NCI-H524 (cell line): ENCODE measurements at places on chromosomes 7 and 10.

GRCh38 chr7:87850836-87851593, 25.1 kb downstream of the SLC25A40 start:
- no peak for DNase-seq

- no peak for DNase-seq
These were observed 521.5 kb downstream of the SUGCT start for GRCh38 chr7:40656349-40656748.

DNA sequence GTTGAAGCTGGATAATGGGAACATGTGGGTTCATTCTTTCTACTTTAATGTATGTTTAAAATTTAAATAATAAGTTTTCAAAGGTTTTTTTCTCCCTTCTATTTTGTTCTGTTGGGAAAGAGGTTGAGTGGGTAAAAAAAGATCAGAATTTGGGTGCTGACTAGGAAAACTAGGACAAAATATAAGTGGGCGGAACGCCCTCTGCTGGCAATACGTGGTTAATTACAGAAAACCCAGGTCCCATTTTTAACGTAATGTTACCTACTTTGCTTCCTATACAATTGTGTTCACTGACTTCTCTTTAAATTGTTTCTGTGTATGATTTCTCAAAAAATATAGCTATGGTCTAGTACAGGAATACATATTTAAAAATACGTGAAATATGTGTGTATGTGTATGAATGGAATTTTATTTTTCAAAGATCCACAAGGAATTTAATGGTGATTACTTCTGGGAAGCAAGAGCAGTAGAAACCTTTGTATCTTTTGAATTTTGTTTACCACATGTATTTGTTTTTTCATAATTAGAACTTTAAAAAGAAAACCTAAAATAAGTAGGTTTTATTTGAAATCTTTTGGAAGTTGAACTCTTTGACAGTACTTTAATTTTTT, 8.7 kb downstream of the ECD start:
- DNase-seq = no peak

DNA sequence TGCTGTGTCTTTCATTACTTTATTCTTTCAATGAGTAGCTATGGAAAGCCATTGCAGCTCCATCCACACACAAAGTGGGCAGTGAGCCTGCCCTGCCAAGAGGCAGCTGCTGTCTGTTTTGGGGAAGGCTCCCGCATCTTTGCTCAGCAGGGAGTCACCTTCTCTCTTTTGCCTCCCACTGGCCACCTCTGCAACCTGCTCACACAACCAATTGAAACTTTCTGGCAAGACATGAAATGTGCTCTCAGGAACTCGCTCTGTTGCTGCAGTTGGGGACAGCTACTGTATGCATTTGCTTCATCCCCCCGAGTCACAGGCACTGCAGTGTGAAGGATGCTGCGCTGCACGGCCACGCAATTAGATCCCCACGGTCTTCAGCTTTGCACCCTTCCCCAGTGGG, 244.8 kb upstream of the NFE2L3 start:
- no peak for DNase-seq

DNA sequence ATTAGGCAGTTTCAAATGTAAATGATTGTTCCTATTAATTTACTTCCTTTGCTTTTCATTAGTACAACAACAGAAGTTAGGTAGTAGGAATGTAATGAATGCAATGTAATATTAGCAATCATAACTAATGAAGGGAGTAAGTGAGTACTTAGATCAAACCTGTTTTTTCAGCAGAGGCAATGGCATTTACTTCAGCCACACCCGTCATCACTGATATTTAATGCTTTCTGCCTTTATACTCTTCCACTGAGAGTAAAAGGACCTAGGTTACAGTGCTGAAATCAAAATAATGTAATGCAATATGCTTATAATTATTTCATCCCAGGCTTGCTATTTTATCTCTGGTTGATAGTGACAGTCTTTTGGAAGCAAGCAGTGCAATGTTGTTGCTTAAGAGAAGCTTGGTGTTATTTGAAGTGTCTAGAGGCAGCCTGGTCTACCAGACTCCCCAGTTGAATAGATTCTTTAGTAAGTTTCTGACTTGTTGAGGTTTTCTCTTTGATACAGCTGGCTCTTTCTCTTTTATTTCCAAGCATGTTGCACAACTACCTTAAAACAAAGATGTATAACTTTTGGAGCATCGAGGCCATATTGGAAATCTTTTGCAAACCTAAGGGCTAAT, 149.4 kb downstream of the RNLS start:
- DNase-seq = no peak

GRCh38 chr10:4771554-4772201, 54.3 kb upstream of the AKR1E2 start:
- DNase-seq = no peak

DNA sequence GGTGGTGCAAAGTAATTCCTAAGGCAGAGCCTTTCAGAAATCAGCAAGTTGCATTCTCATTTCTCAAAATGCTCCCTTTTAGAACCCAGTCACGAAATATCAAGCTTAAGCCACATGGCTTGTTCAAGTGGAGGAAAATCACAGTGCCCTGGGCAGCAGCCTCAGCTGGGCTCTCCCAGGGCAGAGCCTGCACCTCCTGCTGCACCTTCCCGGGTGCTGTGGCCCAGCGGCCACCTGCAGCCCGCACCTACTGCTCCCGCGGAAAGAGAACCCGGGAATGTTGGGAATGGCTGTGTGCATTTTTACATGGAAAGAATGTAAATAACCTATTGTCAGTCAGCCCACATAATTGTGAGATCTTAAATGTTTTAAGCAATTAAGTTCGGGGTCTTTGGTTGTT, 396.5 kb upstream of the VSTM2A start:
- DNase-seq = no peak

- no peak for DNase-seq
These were observed 123.0 kb upstream of the SGCE start for GRCh38 chr7:94778711-94779459.

DNA sequence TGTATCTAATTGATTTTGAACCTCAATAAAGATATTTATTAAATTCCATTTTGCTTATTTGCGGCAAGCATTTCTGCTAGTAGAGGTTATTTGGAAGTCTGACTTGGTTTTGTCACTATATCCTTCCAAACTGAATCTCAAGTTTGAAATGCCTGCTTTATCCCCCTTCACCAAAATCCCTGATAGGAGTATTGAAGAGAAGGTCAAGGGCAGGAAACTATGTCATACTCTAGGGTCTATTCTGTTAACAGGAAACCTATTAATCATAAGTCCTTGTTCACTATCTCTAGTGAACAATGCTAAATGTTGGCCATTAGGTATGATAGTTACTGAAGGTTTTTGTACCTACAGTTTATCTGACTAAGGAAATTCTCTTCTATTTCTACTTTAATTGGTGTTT, 11.5 kb downstream of the GNAT3 start:
- no peak for DNase-seq

DNA sequence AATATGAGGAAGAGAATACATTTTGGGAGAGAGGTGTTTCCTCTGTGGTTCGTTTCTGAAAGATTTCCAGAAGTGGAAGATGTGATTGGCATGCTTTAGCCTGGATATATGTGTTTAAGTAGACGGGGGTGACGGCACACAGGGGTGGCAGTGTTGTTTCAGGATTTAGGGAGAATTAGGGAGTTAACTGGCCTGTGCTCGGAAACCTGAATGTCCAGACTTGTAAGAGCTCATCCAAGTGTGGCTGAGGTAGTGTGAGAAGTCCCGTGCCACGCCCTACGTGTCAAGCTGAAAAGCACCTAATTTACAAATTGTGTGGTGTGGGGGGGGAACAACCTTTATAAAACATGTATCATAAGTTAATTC, 1.1 kb downstream of the RALA start:
- peak; percentile 27 for DNase-seq

DNA sequence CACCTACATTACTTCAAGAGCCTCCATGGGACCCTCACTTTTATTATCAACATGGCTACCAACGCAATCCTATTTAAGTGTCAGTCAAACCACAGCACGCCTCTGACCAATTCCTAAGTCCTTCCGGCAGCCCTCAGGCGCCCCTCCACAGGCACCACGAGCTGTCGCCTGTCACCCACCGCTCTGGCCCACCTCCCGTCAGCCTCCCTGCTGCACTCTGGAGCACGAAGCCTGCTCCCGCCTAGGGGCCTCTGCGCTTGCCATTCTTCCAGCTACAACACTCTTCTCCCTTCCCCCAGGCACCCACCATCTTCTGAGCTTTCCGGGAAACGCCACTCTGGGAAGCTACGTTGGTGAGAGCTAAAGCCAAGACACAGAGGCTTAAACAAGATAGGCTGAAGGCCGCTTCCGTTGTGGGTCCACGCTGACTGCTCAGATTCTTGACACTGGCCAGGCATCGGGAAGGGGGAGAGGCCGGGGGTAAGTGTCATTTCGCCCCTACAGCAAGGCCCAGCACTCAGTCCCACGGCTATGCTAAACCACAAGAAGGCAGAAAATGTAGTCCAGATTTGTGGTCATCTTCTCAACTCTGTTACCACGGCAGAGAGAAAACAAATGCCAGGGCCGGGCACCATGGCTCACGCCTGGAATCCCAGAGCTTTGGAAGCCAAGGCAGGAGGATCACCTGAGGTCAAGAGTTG, 56.7 kb downstream of the GNA12 start:
- DNase-seq = no peak

GRCh38 chr10:3897156-3897555, 112.1 kb upstream of the KLF6 start:
- DNase-seq = no peak

GRCh38 chr7:18886832-18887231, 230.6 kb downstream of the TWIST1 start:
- no peak for DNase-seq

GRCh38 chr7:47342296-47343060, 239.4 kb downstream of the TNS3 start:
- DNase-seq = no peak

DNA sequence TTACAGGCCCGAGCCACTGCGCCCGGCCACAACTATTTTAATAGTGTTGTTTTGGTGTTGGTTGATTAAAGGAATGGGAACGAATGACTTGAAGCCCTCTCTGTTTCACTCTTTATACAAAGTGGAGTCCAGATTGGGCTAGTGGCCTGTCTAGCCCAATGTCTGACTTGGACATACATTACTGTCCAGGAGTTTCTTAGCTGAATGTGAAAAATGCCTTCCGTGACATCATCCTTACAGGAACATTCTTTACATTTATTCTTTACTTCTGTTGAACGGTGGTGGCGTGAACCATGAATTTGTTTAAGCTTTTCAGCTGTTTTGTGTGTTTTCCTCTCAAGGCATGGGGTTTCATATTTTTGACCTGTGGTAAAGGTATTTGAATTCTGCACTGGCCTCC, 67.9 kb downstream of the DAGLB start:
- no peak for DNase-seq

DNA sequence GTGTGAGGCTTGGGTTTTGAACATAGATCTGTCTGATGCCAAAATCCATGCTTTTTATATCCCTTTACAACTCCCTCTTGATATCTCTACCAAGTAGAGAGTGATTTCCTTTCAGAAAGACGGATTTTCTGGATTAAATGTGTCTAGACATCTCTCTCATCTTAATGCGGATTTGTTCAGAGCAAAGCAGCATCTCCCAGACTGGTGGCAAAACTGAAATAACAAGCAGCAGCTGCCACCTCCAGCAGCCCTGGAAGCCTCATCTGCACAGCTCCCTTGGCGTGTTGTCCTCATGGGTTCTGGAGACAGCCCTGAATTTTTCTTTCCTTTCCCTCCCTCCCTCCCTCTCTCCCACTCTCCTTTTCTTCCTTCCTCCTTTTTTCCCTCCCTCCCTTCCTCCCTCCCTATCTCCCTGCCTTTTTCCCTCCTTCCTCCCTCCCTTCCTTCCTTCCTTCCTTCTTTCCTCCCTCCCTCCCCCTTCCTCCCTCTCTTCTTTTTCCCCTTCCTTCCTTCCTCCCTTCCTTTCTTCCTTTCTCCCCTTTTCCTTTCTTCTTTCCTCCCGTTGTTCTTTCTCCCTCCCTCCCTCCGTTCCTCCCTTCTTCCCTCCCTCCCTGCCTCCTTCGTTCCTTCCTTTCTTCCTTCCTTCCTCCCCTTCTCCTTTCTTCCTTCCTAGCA, 639.9 kb downstream of the TYW1 start:
- peak; percentile 43 for DNase-seq

DNA sequence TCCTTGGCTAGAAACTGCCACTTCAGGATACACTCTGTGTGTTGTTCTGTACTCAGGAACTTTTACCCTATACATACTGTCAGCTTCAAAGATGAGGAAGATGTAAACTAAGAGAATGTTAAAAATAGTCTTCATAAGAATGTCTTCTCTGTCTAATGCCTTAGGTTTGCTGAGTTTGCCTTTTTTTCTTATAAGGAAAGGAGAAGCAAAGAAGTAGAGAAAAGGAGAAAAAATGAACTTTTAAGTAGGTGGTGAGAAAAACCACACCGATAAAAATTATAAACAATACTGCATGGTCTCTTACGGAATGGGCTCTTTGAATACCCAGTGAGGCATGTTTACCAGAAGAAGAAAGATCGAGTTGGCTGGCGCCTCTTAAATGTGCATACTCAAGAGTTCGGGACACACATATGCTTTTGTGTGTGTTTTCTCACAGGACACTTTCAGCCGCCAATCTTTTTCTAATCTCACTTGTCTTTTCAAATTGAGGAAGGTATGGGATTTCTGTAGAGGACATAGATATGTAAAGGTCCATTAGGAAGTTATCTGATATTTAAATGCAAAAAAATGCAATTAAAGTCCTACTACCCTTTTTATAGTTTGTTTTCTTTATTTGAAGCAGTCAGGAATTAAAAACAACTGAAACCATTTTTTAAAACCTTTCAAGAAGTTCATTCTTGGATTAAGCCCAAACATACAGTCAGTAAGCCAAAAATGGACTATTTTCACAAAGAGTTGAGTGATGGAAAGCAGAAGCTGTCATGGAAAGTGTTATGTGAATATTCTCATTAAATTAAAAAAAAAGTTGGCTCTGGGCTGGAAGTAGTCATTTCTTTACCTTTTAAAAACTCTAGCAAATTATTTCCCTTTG, 100.6 kb upstream of the MDFIC start:
- no peak for DNase-seq

DNA sequence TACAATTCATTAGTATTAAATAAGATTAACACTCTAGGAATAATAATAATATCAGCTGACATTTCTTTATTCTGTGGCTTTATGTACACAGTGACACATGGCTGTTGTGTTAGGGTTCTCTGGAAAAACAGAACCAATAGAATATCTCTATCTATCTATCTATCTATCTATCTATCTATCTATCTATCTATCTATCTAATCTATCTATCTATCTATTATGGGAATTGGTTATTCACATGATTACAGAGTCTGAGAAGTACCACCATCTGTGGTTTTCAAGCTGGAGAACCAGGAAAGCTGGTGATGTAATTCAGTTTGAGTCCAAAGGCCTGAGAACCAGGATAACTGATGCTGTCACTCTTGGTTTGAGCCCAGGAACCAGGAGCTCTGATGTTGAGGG, 194.1 kb upstream of the MTPN start:
- DNase-seq = no peak

DNA sequence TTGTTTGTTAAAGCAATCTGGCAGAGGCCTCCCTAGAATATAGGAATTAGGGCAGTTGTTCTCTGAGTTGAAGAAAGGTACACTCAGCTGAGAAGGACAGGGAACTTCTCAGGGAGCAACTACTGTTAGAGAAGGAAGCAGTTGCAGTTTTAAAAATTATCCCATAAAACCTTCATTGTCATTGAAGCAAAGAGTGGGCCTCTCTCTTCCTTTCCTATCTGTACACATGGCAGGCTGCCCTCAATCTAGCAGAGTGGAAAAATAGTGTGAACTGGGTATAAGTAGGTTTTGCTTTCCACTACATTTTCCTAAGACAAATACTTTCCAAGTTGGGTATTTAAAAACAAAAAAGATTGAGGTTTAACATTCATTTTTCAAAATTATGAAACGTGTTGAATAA, 236.7 kb upstream of the KLF14 start:
- DNase-seq = no peak

- DNase-seq = peak; percentile 66
These were observed 245.6 kb downstream of the SLC25A13 start for GRCh38 chr7:96076350-96076707.

- no peak for DNase-seq
These were observed 39.7 kb upstream of the COL1A2 start for GRCh38 chr7:94354953-94355352.
